ENCODE measurements at places on chromosomes 12 and 14. TPM values are rescaled to one million over a fixed set of nuclear protein-coding genes. Genes with fewer than 3 reads are reported as not detected.

VRK1 gene
- 31.6 TPM for total RNA-seq

HSPA2 gene
- 2.7 TPM for total RNA-seq

AGAP2 gene
- 0.09 TPM for total RNA-seq

KIF21A gene
- total RNA-seq: 8.6 TPM

PSMA6 gene
- total RNA-seq: 246 TPM

SMARCC2 gene
- total RNA-seq: 42.2 TPM

WNT1 gene
- not detected for total RNA-seq

RGS6 gene
- not detected for total RNA-seq

NUBPL gene
- total RNA-seq: 5.4 TPM

SIX1 gene
- 0.27 TPM for total RNA-seq

CDCA3 gene
- 14.8 TPM for total RNA-seq

SLC6A13 gene
- 0.09 TPM for total RNA-seq

RIN3 gene
- total RNA-seq: 4.9 TPM

SIX6 gene
- total RNA-seq: not detected

DLK1 gene
- not detected for total RNA-seq

OTOGL gene
- 1.4 TPM for total RNA-seq

ENTPD5 gene
- total RNA-seq: 5.7 TPM

FLVCR2 gene
- 1.4 TPM for total RNA-seq

PCBP2 gene
- 352 TPM for total RNA-seq

DDX11 gene
- total RNA-seq: 12.9 TPM

PMCH gene
- 0.09 TPM for total RNA-seq

LRP1-AS gene
- total RNA-seq: not detected

LBHD2 gene
- not detected for total RNA-seq

SMCO2 gene
- total RNA-seq: 0.36 TPM

GDF3 gene
- total RNA-seq: not detected

CHURC1 gene
- 37.0 TPM for total RNA-seq

COX8C gene
- total RNA-seq: not detected

SPX gene
- total RNA-seq: 0.09 TPM

KRT86 gene
- 0.85 TPM for total RNA-seq

SLC10A1 gene
- not detected for total RNA-seq

THAP2 gene
- 2.8 TPM for total RNA-seq
